ENCODE measurements at places on chromosomes 13 and 19. TPM values are rescaled to one million over a fixed set of nuclear protein-coding genes. Genes with fewer than 3 reads are reported as not detected.

The CGB2 gene
- total RNA-seq, result not detected

The ADGRE1 gene
- 4.7 TPM for total RNA-seq

The ZNF558 gene
- 7.4 TPM for total RNA-seq

The F7 gene
- total RNA-seq, result 0.07 TPM

The PTGIR gene
- total RNA-seq, result not detected

The CGB5 gene
- 0.23 TPM for total RNA-seq

The ZNF135 gene
- total RNA-seq, result not detected

The TEX29 gene
- not detected for total RNA-seq

The VAV1 gene
- total RNA-seq, result 6.8 TPM

The ELSPBP1 gene
- total RNA-seq, result not detected

The ZNF575 gene
- total RNA-seq, result 1.3 TPM

The PDE4A gene
- total RNA-seq, result 4.2 TPM

The CADM4 gene
- total RNA-seq, result 8.9 TPM

The HCN2 gene
- 35.3 TPM for total RNA-seq

The FLT1 gene
- total RNA-seq, result 0.02 TPM

The C1QTNF9 gene
- total RNA-seq, result not detected

The IL4I1 gene
- total RNA-seq, result 1.0 TPM

The DACT3 gene
- 0.28 TPM for total RNA-seq

The ARHGAP35 gene
- total RNA-seq, result 35.2 TPM

The FCHO1 gene
- total RNA-seq, result 18.5 TPM

The TNFSF13B gene
- 0.14 TPM for total RNA-seq

The IRGC gene
- not detected for total RNA-seq

The ATXN8OS gene
- total RNA-seq, result not detected

The UNC13A gene
- total RNA-seq, result 1.5 TPM

The TMC4 gene
- 1.1 TPM for total RNA-seq

The KLK14 gene
- 0.26 TPM for total RNA-seq

The FRY gene
- 0.09 TPM for total RNA-seq

The KLK15 gene
- not detected for total RNA-seq

The NCR1 gene
- not detected for total RNA-seq

The ERICH4 gene
- not detected for total RNA-seq

The TEX101 gene
- total RNA-seq, result not detected

The VSTM1 gene
- total RNA-seq, result 1.2 TPM

The IGSF23 gene
- 0.15 TPM for total RNA-seq

The ZNF17 gene
- total RNA-seq, result 4.2 TPM

The TIMM29 gene
- 17.7 TPM for total RNA-seq

The PNMA8A gene
- 11.6 TPM for total RNA-seq

The KLK10 gene
- 0.09 TPM for total RNA-seq

The TMEM272 gene
- total RNA-seq, result not detected

The CRTC1 gene
- 3.5 TPM for total RNA-seq

The IRS2 gene
- 43.1 TPM for total RNA-seq

The ARGLU1 gene
- total RNA-seq, result 30.9 TPM

The KCNJ14 gene
- 1.1 TPM for total RNA-seq

The PNMA8C gene
- not detected for total RNA-seq

The ERICH6B gene
- total RNA-seq, result not detected

The PLIN4 gene
- total RNA-seq, result 0.10 TPM

The KCTD12 gene
- total RNA-seq, result 1.7 TPM

The ZNF223 gene
- total RNA-seq, result 5.1 TPM

The ZNF91 gene
- 0.21 TPM for total RNA-seq

The RHPN2 gene
- total RNA-seq, result 45.9 TPM

The EXOC3L2 gene
- 2.5 TPM for total RNA-seq

The PSPN gene
- 1.0 TPM for total RNA-seq

The RASIP1 gene
- total RNA-seq, result 0.31 TPM

The PDX1 gene
- total RNA-seq, result not detected

Measured in A549 treated with Hydrocortisone at 1 μM for 4 hours (cell line).